ENCODE measurements at places on chromosomes 6 and 20.

- DNase-seq, result no peak
These were observed 24.5 kb upstream of the SMIM29 start for GRCh38 chr6:34273242-34273805.

- no peak for DNase-seq
These were observed 37.9 kb downstream of the PREX1 start for GRCh38 chr20:48789781-48790472.

- DNase-seq, result no peak
These were observed at the start of gene DLL1 for GRCh38 chr6:170290296-170291128. TSS of gene DLL1 (minus strand) at chr6:170291078. CDS start at chr6:170290139, 939 bp downstream.

DNA sequence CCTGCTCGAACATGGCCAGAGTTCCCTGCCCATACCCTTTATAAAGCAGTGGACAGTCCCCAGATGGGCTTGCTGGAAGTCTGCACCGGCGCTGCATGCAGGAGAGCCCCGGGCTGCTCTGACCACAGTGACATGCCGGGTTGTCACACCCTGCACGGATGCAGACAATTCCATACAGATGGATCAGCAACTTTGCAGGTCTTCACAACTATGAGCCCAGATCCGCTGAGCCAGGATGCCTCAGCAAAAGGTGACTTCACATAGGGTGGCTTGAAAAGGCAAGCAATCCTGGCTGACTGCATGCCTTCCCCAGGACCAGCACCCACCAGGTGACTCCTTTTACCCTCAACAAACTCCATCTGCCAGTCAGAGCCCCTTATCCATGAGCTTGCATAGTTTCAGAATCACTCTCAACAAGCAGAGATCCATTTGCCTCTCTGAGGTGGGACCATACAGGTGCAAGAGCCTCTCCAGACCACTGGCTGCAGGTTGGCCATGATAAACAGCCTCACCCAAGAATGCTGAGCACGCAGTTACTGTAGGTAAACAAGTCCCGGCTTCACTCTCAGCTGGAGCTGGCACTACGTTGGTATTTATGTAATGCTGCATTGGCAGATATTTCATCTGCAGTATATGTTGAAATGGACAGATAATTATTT, 183.0 kb upstream of the QKI start:
- DNase-seq, result no peak

- DNase-seq, result no peak
These were observed 19.8 kb downstream of the XRN2 start for GRCh38 chr20:21322921-21323331.
